ENCODE measurements at places on chromosomes 16 and 17.
A peak's percentile ranks its signal among the peaks of the same experiment; 100 is the strongest.

GRCh38 chr16:67865318-67865717 is 7.5 kb upstream of the EDC4 start:
- DNase-seq, result peak; percentile 16

GRCh38 chr16:57489229-57489628 is 2.9 kb upstream of the DOK4 start:
- DNase-seq, result no peak

DNA sequence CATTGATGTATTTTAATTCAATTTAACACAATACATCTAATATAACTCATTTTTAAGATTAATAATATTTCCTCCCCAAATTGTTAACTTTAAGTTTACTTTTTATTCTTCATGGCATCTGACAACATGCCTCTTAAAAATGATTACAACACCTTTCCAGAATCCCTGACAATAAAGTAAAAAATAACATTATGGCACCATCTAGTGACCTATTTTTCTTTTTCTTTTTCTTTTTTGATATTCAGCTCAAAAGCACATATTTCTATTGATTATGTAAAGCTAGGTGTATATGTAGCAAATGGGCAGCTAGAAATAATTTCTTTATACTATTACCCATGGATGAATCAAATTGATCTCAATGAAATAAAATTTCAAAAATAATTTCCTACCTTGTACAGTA is 834.3 kb upstream of the CDH8 start:
- no peak for DNase-seq

DNA sequence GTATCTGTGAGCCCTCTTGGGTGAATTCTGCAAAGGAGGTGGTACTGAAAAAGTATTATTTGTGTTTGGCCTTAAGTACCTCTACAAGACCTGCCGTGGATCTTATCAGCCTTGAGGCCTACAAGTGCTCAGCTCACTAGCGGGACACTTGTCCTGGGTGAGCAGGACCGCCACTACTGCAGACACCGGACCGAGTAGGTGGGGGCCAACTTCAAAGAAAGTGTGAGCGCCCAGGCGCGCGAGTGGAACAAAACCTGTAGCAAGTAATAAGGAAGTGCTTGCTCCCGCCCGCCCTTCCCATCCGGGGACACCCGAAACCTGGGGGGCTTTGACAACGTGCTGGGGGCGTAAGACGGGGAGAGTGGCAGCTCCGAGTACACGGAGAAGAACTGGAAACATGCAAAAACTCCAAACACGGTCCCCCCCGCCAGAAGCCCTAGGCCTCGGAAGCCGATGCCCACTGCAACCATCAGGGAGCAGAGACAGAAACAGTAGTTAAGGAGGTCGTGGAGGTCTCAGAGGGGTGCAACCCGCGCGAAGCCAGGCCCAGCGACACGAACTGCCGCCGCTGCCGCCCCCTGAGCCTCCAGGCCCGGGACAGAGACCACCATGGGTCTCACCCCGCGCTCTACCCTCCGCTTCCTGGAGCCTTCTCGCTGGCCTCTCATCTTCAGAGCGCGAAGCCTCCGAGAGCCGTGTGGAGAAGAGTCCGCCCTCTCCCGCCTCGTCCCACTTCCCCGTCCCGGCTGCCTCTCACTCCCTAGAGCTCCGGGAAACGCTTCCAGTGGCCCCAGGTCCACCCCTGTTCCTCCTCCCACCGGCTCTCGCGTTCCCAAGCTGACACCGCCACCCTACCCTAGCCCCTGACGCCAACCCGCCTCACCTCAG is 537 bp downstream of the CNOT1 start:
- DNase-seq, result peak; percentile 60

- no peak for DNase-seq
These were observed 52.2 kb upstream of the MED9 start for GRCh38 chr17:17424552-17424951.

DNA sequence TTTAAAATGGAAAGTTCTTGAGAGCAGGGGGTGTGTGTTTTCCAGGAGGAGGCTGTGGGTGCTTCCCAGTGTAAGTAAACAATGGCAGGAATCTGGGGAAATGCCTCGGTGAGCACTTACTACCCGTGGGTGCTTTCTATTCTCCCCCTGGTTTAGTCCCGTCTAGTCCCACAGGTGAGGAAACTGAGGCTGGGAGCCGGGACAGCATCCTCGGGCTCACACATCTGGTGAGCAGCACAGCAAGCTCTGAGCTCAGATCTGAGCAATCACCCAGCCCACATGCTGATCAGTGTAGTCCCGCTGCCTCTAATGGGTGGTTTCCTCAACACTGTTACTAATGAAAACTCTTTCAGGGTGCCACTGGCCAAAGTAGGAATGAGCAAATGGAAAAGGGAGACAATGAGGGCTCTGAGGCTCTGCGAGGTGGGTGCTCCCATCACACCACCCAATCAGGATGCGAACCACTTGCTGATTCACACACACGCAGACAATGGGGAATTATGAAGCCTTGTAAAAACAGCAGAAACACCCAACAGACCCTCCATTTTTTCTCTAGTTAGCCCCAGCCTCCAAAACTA is 202.6 kb downstream of the PARN start:
- no peak for DNase-seq

DNA sequence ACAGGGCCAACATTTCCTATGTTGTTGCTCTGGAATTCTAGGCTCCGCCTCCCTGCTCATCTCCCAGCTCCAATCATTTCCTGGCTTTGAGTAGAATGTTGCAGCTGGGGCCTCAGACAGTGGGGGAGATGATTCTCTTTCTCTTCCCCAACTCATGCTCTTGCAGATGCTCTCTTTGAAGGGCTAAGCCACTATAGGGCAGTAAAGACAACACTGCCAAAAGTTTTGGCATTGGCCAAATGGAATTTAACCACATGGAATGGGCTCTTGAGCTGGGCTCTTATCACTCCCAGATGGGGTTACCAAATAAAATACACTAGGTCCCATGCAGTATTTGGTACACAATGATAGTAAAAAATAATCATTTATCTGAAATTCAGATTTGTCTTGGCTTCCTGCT is 19.6 kb upstream of the EFCAB13 start:
- no peak for DNase-seq

GRCh38 chr17:60153606-60154390 is 4.0 kb downstream of the CA4 start:
- DNase-seq, result no peak

GRCh38 chr16:72785886-72786285 is 262.0 kb downstream of the ZFHX3 start:
- no peak for DNase-seq

DNA sequence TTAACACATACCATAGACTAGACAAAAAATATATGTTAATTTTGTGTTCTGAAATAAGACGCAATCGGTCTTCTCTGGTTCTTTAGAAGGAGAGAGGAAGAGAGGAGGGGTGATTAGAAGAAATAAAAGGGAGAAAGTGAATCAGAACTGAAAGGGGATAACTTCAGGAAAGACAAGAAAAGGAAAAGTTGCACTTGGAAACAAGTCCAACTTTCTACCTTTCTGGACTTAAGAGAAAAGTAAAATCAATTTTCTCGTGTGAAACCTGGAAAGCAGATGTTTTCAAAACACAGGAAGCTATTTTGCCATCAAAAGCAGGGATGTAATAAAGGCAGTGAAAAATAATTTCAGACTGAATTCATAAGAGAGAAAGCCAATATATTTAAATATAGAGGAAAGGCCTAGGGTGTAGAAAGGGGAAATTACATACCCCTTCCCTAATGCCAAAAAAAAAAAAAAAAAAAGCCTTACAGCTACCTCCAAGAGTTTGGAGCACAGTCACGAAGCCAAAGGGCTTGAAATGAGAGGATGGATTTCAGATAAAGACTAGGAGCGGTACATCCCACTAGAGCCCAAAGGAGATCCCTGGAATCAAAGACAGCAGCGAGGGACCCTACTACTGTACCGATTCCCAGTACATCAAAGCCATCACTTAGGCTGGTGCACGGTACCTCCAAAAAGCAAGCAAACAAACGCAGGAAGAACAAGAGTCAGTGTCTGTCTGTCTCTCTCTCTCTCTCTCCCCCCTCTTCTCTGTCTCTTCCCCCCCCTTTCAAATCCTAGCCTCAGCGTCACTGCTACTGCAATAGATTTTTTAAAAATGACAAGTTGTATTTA is 12.1 kb upstream of the ZFHX3 start:
- DNase-seq, result no peak

GRCh38 chr17:77425791-77426641 is 285.2 kb downstream of the SEC14L1 start:
- DNase-seq, result no peak

DNA sequence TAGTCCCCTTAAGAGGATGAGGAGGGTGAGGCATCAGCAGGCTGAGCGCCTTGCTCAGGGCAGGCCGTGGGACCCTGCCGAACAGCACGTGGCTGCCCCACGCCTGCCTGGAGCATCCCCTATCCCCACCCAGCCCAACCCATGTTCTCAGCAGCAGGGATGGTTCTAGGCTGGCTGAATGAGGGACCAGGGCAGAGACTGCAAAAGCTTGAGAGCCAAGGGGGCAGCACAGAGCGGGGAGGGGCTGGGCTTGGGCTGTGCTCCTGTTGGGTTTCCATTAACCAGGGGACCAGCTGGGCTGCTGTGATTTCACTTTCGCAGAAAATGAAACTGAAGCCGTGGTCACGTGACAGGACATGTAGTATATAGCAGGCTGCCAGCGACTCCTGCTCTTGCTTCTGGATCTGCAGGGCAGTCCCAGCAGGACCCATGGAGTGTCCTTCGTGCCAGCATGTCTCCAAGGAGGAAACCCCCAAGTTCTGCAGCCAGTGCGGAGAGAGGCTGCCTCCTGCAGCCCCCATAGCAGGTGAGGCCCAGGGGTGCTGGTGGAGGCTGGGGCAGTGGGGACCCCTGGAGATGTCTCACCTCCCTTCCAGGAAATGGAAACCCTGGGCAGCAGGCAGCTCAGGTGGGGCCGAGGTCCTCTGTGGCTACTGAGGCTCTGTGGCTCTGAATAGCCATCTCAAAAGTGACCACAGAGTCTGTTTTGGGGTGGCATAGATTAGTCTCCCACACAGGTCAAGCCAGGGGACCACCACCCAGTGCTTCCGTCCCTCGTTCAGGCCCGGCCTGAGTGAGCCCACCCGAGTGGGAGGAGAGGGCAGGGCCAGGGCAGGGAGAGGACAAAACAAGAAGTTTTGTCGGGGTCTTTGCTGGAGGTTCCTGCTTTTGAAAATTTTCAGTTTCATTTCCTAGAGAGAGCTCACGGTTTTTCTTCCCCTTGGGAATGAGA is 2.9 kb downstream of the RNF213 start:
- peak; percentile 90 for DNase-seq

DNA sequence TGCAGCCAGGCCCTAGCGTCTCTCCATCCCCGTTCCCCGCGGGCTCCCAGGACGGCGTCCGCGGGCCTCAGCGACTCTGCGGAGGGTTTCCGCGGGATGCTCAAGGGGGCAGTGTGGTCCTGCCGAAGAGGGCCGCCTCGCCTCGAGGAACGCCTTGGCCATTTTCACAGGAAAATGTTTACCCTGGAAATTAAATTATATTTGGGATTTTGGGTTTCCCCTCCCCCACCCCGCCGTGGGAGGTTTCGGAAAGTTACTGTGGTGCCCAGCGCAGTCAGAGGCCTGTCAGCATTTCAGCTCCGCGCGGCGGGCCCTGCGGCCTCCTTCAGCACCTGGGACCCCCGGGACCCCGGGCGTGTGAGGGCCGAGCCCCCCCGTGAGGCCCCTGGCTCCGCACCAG is 94.5 kb downstream of the PCTP start:
- no peak for DNase-seq

DNA sequence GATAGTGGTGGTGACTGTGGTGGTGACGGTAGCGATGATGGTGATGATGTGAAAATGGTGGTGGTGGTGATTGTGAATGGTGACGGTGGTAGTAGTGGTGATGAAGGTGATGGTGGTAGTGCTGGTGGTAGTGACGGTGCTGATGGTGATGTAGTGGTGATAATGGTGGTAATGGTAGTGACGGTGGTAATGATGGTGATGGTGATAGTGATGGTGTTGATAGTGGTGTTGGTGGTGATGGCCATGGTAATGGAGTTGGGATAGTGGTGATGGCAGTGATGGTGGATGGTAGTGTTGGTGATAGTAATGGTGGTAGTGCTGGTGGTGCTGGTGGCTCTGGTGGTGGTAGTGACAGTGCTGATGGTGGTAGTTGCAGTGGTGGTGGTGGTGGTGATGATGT is 14.7 kb upstream of the RBFOX1 start:
- DNase-seq, result no peak

GRCh38 chr17:81980707-81981343 is 3.4 kb downstream of the ASPSCR1 start:
- no peak for DNase-seq

- DNase-seq, result no peak
These were observed 2.6 kb upstream of the IL17C start for GRCh38 chr16:88635671-88636319.

- DNase-seq, result no peak
These were observed 66.1 kb upstream of the BCAR1 start for GRCh38 chr16:75317532-75317931.

GRCh38 chr16:56607675-56608042 is 725 bp upstream of the MT2A start:
- DNase-seq, result no peak

DNA sequence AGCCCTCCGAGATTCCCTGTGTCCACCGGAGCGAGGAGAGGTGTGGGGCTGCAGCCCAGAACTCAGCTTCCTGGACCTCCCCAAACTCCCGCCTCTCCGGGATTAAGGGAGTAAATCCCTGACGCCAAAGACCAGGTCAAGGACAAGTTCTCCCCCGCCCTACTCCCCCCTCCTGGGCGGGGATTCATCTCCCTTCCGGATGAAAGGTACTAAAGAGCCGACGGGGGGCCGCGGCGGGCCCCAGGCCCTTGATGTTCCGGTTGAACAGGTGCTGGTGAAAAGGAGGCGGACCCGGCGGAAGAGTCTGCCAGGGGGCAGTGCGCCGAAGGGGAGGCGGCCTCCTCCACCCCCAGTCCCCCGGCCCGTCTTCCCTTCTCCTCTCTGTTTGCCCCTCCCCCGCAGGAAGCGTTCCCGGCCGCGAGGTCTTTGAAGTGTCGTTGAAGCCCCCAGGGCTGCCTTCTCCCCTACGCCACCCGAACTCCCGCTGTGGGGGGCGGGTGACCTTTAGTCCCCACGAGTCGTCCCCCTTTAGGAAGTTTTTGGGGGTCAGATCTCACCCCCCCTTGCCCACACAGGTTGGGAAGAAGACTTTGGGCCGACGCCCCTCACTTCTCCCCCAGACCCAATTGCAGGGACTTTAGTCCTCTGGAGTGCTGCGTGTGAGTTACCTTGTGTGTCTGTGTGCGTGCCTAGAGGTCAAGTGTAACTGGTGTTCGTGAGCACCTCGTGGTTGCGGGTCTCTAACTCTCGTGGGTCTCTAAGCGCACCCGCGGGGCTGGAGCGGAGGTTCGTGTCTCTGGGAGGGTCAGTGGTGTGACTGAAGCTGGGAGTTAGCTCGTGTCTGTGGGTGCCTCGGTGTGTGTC is 1.1 kb upstream of the MLLT6 start:
- DNase-seq, result peak; percentile 85

GRCh38 chr16:81842564-81843242 is 63.6 kb downstream of the PLCG2 start:
- no peak for DNase-seq

DNA sequence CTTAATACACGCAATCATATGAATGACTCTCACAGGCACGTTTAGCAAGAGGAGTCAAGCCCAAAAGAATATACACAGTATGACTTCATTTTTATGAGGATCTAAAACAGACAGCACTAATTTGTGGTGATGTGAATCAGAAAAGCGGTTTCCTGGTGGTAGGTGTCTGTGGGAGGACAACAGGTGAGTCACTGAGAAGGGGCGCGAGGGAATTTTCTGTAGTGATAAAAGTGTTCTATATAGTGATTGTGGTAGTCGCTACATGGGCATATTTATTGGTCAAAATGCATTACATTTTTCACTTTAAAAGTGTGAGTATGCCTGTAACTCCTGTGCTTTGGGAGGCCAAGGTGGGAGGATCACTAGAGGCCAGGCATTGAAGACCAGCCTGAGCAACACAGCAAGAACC is 7.6 kb upstream of the TNRC6A start:
- peak; percentile 77 for DNase-seq

Measured in activated naive CD4-positive, alpha-beta T cell treated with Interleukin-2 at 50 U/mL for 16 hours (primary cell).